ENCODE measurements at places on chromosomes 2 and 18.

DNA sequence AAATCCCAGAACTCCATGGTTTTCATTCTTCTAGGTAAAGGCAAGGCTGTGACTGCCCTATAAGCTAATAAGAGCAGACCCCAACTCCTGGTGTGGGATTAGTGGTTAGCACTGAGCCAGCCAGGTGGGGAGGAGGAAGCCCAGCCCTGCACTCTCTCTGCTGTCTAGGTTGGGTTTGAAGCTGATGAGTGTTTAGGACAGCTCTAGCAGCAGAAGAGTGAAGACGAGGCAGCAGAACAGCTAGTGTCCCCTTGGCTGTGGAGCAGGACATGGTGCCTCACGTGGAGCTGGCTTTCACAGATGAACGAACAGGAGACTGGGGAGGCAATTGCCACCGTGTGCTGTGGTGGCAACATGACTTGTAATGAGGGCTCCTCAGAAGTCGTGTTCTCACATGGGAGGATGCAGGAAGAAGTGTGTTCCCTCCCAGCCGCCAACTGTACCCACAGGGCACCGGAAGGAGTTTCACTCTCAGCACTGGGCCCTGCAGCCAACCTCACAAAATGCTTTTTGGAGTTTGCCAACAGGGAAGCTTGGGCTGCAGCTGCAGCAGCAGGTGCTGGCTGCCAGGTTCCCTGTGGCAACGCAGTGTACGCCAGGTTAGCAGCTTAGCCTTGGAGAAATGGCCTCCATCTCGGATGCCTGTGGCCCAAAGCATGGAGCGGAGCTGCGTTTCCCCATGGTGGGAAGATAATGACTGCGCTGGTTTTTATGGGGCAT lies 328.2 kb downstream of the SETBP1 start:
- DNase-seq, result no peak
- H3K27ac ChIP-seq, result no peak overlapping the region
- H3K4me3 ChIP-seq, result no peak overlapping the region
- H3K27me3 ChIP-seq, result no peaks in the 10 kb centered on the region
- peaks cover 9% of the 10 kb centered on the region for H3K4me1 ChIP-seq

GRCh38 chr18:27954226-27954625 lies 222.7 kb downstream of the CDH2 start:
- no peak overlapping the region for H3K4me3 ChIP-seq
- H3K4me1 ChIP-seq, result no peaks in the 10 kb centered on the region
- H3K27ac ChIP-seq, result no peak overlapping the region

DNA sequence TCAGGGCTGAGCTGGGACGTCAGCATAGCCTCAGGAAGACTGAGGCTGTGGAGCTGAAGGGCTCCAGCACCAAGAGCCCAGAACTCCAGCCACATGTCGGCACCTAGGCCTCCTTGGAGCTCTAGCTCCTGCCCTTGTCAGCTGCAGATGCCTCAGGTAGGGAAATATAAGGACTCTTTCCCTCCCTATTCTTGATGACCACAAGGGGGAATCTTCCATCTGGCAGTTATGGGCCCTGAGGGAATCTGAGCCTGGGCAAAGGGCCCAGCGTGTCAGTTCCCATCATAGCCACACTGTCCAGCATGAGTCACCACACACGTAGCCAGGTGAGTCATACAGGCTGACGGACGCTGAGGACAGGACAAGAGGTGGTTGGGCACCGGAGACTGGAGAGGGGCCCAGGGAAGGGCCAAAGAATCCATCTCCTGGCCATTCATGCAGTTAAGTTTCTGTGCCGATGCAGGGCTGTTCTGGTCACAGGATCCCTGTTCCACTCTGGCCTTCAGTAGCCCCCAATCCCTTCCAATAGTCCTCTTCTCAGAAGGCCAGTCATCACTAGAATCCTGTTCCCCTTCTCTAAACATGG lies 1.8 kb downstream of the MPV17 start:
- DNase-seq, result no peak
- H3K4me1 ChIP-seq, result peaks cover 17% of the 10 kb centered on the region
- H3K27ac ChIP-seq, result no peak overlapping the region
- H3K36me3 ChIP-seq, result peaks cover 8% of the 10 kb centered on the region
- peak overlapping the region; percentile 24 for H3K4me3 ChIP-seq

DNA sequence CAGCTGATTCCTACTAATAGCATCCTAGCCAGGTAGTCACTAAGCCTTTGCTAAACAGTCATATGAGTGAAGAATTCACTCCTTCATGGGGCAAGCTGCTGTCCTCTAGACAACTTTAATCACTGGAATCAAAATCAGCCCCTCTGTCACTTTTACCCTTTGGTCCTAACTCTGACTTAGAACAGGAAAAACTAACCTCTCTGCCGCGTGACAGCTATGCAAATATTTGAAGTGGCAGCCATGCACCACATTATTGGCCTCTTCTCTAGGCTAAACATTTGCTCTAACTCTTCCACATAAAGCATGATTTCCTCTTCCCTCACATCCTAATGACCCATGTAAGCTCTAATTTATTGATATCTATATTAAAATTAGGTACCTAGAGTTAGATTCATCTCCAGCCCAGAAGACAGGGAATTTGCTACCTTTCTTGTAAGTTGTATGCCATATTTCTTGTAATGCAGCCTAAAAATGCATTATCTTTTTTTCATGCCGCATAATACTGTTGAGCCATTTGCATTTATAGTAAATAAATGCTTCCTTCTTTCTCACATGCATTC lies 12.8 kb upstream of the ONECUT2 start:
- H3K27me3 ChIP-seq, result peaks cover 6% of the 10 kb centered on the region
- no peaks in the 10 kb centered on the region for H3K36me3 ChIP-seq
- no peaks in the 10 kb centered on the region for H3K4me1 ChIP-seq
- H3K4me3 ChIP-seq, result no peak overlapping the region

GRCh38 chr2:217075268-217076057 lies 215.6 kb upstream of the TNP1 start:
- H3K27ac ChIP-seq, result peak overlapping the region; percentile 66
- H3K27me3 ChIP-seq, result peaks cover 2% of the 10 kb centered on the region
- H3K4me1 ChIP-seq, result peaks cover 42% of the 10 kb centered on the region
- DNase-seq, result peak; percentile 4
- H3K36me3 ChIP-seq, result no peaks in the 10 kb centered on the region

DNA sequence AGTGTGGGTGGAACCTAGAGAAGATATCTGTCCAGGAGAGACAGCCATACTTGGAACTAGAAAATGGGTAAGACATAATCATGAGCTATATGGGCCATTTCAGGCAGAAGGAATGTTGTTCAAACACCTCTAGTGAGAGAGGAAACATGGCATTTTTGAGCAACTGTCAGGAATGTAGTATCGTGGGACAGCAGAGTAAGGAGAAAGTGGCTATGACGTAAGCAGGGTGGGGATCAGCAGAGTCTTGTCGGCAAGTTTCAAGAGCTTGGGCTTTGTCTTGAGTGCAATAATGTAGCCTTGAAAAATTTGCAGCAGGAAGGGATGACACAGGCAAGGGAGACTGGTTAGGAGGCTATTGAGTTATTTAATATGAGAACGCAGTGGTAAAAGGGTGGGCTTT lies 20.4 kb downstream of the SERPINB7 start:
- H3K4me1 ChIP-seq, result no peaks in the 10 kb centered on the region
- no peaks in the 10 kb centered on the region for H3K27me3 ChIP-seq
- DNase-seq, result no peak
- no peak overlapping the region for H3K4me3 ChIP-seq

- no peak for DNase-seq
- H3K27me3 ChIP-seq, result no peaks in the 10 kb centered on the region
- H3K4me1 ChIP-seq, result peaks cover 13% of the 10 kb centered on the region
- no peaks in the 10 kb centered on the region for H3K36me3 ChIP-seq
- H3K27ac ChIP-seq, result no peak overlapping the region
Measured at GRCh38 chr18:54928236-54928635, 31.0 kb downstream of the CCDC68 start.

GRCh38 chr2:55672630-55673029 lies 21.0 kb downstream of the PNPT1 start:
- no peak for DNase-seq
- H3K36me3 ChIP-seq, result no peaks in the 10 kb centered on the region
- H3K27ac ChIP-seq, result no peak overlapping the region
- no peaks in the 10 kb centered on the region for H3K27me3 ChIP-seq

DNA sequence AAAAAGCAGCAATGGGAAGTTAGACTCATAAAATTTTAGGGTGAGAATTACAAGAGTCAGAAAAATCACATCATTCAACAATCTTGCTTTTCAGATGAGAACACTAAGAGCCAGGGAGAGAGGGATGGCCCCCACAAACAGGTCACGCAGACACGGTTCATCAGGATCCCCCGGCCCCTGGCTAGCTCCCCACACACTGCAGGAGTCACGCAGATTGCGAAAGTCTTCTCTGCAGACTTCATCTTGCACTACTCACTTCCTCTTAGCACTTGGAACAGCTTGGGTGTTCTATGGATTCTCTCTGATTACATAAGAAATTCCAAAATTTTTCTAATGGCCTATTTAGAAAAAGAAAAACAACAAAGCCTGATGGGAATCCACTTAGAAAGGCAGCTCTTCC lies 21.6 kb upstream of the SULT1C2 start:
- H3K27me3 ChIP-seq, result no peaks in the 10 kb centered on the region
- H3K4me3 ChIP-seq, result no peak overlapping the region
- H3K36me3 ChIP-seq, result peaks cover 4% of the 10 kb centered on the region
- no peak for DNase-seq
- no peak overlapping the region for H3K27ac ChIP-seq
- peaks cover 15% of the 10 kb centered on the region for H3K4me1 ChIP-seq

- H3K27ac ChIP-seq, result no peak overlapping the region
- DNase-seq, result no peak
- no peaks in the 10 kb centered on the region for H3K27me3 ChIP-seq
- no peak overlapping the region for H3K4me3 ChIP-seq
- no peaks in the 10 kb centered on the region for H3K4me1 ChIP-seq
- peaks cover 5% of the 10 kb centered on the region for H3K36me3 ChIP-seq
Measured at GRCh38 chr2:241125626-241126025, 23.5 kb upstream of the MTERF4 start.

GRCh38 chr2:173571887-173572680 lies 217.4 kb downstream of the CDCA7 start:
- H3K27me3 ChIP-seq, result peaks cover 2% of the 10 kb centered on the region
- peaks cover 30% of the 10 kb centered on the region for H3K4me1 ChIP-seq
- no peak overlapping the region for H3K4me3 ChIP-seq
- no peak for DNase-seq

- H3K27me3 ChIP-seq, result peaks cover 7% of the 10 kb centered on the region
- H3K4me1 ChIP-seq, result peaks cover 17% of the 10 kb centered on the region
- no peak overlapping the region for H3K27ac ChIP-seq
- DNase-seq, result no peak
- H3K36me3 ChIP-seq, result no peaks in the 10 kb centered on the region
Measured at GRCh38 chr2:44358503-44358902, 2.8 kb downstream of the PREPL start.

- H3K4me1 ChIP-seq, result peaks cover 15% of the 10 kb centered on the region
- H3K4me3 ChIP-seq, result no peak overlapping the region
- H3K36me3 ChIP-seq, result peaks cover 4% of the 10 kb centered on the region
Measured at GRCh38 chr2:28747714-28748113, 3.9 kb upstream of the PPP1CB start.

DNA sequence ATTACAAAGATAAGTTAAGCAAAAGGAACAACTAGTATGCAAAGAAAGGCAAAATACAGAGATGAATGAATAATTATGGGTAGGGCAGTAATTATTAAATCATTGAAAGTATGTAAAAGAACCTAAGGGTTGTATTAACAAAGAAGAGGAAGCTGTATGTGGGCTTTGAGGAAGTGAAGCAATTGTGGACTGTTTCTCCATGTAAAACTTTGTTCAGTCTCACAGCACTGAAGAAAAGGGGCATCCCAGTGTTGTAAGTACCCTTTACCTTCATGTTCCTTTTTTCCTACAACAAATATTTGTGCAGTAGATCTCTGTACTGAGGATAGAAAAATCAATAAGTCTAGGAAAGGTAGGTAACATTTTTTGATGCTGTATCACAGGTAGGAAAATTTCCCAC lies 388.7 kb upstream of the NRP2 start:
- no peak for DNase-seq
- H3K4me1 ChIP-seq, result peaks cover 5% of the 10 kb centered on the region
- H3K36me3 ChIP-seq, result peaks cover 3% of the 10 kb centered on the region
- H3K27me3 ChIP-seq, result no peaks in the 10 kb centered on the region
- H3K4me3 ChIP-seq, result no peak overlapping the region

GRCh38 chr2:7356909-7357584 lies 439.8 kb downstream of the RNF144A start:
- no peaks in the 10 kb centered on the region for H3K36me3 ChIP-seq
- no peaks in the 10 kb centered on the region for H3K27me3 ChIP-seq
- H3K4me3 ChIP-seq, result no peak overlapping the region
- H3K4me1 ChIP-seq, result peaks cover 4% of the 10 kb centered on the region
- no peak for DNase-seq

DNA sequence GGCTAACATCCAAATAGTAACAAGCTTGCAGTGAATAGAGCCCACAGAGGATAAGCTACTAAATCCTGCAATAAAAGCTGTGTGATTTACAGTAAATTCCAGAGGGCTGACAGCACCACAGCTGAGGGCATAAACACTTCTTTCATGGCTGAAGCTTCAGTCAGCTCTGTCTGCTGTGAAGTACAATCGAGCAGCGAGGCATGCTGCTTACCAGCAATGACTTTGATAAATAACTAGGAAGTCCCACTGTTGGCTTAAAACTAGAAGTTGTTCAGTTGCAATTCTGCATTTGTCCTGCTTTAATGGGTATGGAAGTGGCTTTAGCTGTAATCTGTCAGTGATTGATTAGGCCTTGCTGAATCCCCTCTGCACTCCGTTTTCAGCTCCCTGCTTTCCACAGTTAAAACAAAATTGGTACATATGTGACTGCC lies 65.2 kb upstream of the FIGN start:
- H3K4me1 ChIP-seq, result peaks cover 4% of the 10 kb centered on the region
- no peaks in the 10 kb centered on the region for H3K27me3 ChIP-seq
- no peak overlapping the region for H3K27ac ChIP-seq

DNA sequence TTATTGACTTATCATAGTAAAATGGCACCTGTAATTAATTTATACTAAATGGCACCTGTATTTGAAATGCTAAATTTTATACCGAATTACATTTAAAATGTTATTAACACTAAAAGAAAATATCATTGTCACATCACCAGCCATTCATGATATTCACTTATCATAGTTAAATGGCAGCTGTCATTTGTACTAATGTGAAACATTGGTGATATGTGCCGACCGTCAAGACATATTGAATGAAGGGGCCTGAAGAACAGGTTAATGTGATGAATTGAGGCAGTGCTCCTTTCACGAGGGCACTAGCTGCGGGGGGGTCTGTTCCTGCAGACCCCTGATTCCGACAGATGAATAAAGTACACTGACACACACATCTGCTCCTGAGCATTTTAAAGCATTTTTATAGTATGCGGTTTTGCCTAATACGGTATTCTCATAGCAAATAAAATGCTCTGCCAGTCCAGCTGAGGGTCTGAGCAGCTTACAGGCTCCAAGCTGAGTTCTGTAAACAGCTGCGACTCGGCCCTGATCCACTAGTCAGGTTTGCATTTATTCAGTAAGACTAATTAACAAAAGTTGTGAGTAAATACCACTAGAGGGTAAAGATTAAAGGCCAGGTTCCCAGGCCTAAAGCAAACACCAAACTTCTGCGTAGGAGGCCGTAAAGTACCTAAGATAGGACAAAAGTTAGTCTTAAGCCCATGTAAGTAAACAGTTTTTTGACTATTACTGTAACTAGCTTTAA lies 593.4 kb upstream of the NETO1 start:
- H3K27me3 ChIP-seq, result no peaks in the 10 kb centered on the region
- no peak overlapping the region for H3K4me3 ChIP-seq
- H3K36me3 ChIP-seq, result no peaks in the 10 kb centered on the region
- no peaks in the 10 kb centered on the region for H3K4me1 ChIP-seq
- DNase-seq, result no peak
- H3K27ac ChIP-seq, result no peak overlapping the region

- H3K27me3 ChIP-seq, result peaks cover 1% of the 10 kb centered on the region
- peaks cover 19% of the 10 kb centered on the region for H3K4me1 ChIP-seq
- no peaks in the 10 kb centered on the region for H3K36me3 ChIP-seq
- DNase-seq, result no peak
Measured at GRCh38 chr2:221777119-221777518, 205.0 kb upstream of the EPHA4 start.

Measured in endothelial cell (in vitro differentiated cells).